Inflammatory macrophage treated with lipopolysaccharide for 4 hours (primary cell): ENCODE measurements at places on chromosomes 5 and 9.

DNA sequence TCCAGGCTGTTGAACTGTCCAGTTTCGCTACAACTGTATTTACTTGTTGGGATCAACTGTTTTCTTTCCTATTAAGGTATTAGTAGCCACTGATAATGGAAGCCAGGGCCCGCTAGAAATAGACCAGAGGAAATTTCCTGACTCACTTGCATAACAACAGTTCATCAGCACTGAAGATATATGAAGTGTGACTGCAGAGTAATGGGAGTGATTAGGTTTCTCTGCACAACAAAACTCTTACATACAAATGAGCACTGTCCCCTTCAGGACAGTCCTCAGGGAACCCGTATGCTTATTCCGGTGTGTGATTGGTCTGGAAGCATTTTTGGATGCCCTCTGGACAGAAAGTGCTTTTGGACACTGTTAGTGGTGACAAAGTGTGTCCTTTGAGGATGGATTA, 55.3 kb downstream of the LIX1 start:
- DNase-seq = no peak

DNA sequence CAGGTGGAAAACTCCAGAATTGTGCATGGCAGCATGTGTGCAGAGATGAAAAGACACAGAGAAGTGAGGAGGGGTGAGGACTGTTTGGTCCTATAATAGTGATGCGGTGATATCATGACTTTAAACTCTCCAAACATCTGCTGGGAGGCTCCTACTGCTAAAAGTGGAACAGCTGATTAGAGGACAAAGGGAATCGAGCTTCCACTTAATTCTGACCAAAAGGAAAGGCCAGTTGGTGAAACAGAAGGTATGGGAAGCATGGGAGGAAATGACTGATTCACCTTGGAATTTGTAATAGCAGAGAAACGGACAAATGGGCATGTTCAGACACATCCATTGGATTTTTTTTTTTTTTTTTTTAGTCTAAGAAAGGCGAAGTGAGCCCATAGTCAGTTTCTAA, 67.5 kb upstream of the MAMDC2 start:
- no peak for DNase-seq

- DNase-seq = no peak
These were observed 28.3 kb downstream of the ARHGEF28 start for GRCh38 chr5:73654171-73654811.

GRCh38 chr5:1193591-1193985, 7.8 kb upstream of the SLC6A19 start:
- no peak for DNase-seq

DNA sequence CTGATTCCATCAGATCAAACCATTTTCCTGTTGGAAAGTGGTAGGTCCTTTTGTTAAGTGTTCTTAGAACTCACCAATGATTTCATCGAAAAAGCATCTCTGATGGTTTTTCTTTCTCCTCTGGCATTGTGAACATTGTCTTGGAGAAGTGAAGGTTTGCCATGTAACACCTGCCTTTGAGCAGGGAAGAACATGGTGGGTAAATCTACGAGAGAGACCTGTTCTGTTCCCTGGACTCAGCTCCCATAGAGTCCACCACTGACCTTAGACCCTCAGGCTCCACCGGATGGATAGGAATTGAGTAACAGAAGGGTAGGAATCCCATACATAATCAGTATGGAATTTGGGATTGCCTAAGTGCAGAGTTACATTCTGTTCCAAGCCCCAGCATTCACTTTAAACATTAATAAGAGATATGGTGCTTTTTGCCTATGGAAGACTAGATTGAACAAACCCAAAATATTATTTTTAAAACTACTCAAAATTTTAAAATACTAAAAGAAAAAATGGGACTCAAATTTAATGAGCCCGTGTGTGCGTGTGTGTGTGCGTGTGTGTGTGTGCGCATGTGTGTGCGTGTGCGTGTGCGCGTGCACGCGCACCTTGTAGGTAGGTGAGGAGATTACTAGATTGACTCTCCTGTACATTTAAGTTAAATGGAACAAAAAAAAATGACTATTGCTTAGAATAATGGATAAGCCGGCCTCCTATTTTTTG, 92.0 kb downstream of the C9orf152 start:
- no peak for DNase-seq

DNA sequence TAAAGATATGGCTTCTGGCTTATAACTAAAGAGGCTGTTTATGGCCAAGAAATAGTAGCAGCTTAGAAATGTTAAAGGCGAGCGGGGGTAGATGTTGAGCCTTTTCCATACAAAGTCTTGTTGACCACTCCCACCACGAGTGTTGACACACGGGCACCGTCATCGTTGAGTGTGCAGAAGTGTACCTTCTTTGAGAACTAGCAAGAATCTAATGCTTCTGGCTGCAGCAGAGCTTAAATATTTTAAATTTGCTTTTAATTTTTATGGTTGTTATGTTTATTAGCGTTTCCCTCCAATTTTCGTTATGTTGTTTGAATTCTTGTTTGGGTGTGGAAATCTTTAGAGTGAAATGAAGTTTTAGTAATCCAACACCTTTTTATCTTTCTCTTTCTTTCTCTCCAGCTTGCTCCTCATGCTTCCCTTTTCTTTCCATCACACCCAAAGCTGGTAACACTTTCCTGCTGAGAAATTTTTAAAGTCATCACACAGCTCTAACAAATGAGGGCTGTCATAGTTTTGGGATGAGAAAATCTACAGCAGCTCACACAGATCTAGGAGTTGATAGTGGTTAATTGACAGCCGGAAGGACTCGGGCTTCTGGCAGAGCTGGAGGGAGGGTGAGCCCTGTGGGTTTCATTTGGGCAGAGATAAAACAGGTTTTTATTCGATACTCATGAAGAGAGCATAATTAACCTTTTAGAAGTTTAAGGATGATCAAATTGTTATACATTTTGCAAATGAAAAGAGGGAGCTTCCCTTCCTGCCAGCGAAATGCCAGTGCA, 120.1 kb upstream of the ZNF608 start:
- DNase-seq = no peak
